ENCODE measurements at places on chromosomes 12 and 14. TPM values are rescaled to one million over a fixed set of nuclear protein-coding genes. Genes with fewer than 3 reads are reported as not detected.

DNA sequence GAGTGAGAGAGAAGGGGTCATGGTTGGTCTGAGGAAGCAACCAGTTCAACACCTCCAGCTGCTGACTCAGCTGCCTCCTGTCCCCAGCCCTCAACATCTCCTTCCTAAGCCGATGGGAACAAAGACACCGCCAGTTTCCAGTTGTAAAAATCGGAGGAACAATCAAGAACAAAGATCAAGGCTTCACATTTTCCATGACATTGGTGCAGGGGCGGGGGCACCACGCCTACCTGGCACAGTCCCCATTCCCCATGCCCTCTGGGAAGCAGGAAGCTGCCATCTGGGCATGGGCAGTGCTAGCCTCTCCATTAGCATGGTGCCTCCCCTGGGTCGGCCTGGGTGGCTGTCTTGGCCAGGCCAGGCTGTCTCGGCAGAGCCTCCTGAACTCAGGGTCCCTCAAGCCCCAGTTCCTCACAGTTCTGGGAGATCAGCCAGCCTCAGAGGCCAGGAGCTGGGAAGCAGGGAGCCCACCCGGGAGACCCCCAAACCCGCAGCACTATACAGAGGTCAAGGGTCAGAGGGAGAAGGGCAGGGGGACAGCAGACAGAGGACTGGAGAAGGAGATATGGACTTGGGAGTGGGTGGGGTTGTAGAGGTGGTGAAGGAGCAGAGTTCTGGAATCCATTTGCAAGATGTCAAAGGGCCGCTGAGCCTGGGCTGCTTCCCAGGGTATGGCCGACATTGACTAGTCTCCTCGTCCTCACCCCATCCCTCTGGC lies 19.6 kb upstream of the TMEM106C start:
- no peak for DNase-seq

- no peak for DNase-seq
Observed at GRCh38 chr14:75380656-75381055, 47.2 kb upstream of the JDP2 start.

The TBC1D30 gene
- 10.8 TPM for total RNA-seq

The ACOT6 gene
- not detected for total RNA-seq

All from Caco-2 (cell line).